ENCODE measurements at places on chromosomes 7 and 10.

- DNase-seq = no peak
These were observed 30.7 kb downstream of the MBL2 start for GRCh38 chr10:52741851-52742250.

DNA sequence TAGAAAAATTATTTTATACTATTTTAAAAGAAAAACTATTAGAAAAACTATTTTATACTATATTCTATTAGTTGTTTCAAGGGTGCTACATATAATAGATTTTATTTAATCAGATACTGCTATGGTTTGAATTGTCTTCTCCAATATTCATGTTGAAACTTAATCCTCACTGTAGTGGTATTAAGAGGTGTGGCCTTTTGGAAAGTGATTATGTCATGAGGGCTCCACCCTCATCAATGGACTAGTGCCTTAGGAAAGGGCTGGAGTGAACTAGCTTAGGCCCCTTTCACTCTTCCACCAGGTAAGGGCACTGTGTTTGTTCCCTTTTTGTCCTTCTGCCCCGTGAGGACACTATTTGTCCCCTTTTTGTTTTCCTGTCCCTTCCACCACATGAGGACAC lies 111.6 kb downstream of the ATE1 start:
- DNase-seq = no peak

- DNase-seq = peak; percentile 39
These were observed 12.6 kb downstream of the KLLN start for GRCh38 chr10:87850742-87851205.

GRCh38 chr10:79025199-79025832 lies 43.5 kb upstream of the ZMIZ1 start:
- DNase-seq = no peak

GRCh38 chr10:48782386-48782785 lies 97.7 kb downstream of the WDFY4 start:
- DNase-seq = no peak

- DNase-seq = no peak
These were observed 254.3 kb upstream of the NPVF start for GRCh38 chr7:25482631-25483030.

GRCh38 chr10:16360001-16360400 lies 76.8 kb upstream of the PTER start:
- no peak for DNase-seq

DNA sequence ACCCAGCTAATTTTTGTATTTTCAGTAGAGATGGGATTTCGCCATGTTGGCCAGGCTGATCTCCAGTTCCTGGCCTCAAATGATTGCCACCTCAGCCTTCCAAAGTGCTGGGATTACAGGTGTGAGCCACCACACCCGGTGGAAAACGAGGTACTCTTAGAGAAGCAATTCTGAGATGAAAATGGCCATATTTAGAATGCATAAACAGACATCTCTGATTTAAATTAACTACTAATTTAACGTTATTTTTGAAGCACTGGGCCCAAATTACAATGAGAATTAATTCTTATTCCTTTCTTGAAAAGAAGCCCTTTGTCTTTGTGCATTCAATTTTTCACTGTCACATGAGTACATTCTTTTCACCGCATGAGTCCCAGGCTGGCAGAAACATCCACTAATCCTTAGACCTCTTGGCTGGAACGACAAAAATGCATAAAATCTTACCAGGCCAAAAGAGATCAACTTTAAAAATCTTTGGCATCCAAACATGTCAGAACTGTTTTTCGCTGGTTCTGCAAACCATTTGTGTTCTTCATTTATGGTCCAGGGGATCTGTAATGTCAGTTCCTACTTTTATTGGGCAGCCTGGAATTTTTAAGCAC lies 60.1 kb upstream of the CAPZA2 start:
- no peak for DNase-seq

DNA sequence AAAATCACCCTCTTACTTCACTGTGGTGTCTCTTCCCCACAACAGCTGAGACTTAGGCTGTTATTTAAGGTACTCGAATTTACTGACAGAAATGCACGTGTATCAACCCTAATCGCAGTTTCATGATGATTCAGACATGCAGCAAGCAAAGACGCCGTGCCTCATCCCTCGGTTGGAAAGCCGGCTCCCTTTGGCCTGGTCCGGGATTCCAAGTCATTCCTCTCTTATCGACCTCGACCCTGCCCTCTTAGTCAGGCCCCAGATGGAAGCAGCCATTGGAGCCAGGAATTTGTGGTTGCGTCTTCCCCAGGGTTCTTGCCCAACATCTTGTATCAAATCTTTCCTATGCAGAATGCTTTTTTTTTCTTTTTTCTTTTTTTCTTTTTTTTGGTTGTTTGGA lies 229.5 kb downstream of the GATA3 start:
- DNase-seq = no peak

DNA sequence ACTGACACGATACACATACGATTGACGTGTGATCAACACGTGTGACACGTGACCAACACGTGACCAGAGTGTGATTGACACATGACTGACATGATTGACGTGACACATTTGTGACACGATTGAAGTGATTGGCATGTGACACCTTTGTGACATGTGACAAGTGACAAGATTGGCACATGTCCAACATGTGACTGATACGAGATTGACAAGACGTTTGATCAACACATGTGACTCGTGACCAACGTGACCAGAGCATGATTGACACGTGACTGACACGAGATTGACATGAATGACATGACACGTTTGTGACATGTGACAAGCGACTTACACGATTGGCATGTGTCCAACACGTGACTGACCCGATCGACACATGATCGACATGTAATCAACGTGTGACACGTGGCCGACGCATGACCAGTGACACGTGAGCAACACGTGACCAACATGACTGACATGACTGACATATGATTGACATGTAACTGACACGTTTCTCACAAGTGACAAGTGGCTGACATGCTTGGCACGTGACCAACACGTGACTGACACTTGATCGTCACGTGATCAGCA lies 22.0 kb downstream of the CRPPA start:
- DNase-seq = no peak

- no peak for DNase-seq
These were observed 145.4 kb downstream of the BUB3 start for GRCh38 chr10:123299598-123299997.

- no peak for DNase-seq
These were observed 52.7 kb downstream of the FIGNL1 start for GRCh38 chr7:50397320-50397970.

- peak; percentile 33 for DNase-seq
These were observed 135.8 kb downstream of the CNNM2 start for GRCh38 chr10:103053659-103054581.

DNA sequence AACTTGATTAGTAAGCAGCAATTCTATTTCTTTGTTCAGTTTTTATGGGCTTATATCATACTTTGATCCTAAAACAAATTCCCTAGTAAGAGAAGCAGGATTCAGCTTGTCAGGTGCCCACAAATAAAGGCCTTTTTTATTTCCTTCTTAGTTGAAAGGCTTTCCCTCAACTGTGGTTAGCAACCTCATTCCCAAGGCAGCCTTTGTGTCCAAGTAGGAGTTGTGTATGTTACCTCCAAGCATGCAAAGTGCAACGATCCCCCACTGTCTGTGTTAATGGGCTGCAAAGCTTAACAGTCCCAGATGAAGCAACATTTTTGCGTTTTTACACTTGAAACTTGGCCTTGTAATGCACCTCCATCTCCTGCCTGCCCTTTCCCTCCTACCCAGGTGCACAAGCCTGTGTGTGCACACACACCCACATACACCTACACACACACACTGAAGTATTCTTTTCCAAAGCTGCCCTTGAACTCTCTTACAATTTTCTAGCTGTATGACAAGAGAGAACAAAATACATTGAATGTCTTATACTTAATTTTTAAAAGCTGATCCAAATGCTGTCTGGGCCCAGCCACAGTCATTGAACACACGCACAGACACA lies 278.2 kb downstream of the SNX13 start:
- no peak for DNase-seq

- DNase-seq = no peak
These were observed 6.8 kb upstream of the RASSF4 start for GRCh38 chr10:44952779-44953231.

- no peak for DNase-seq
These were observed 223.8 kb downstream of the ZMYND11 start for GRCh38 chr10:359093-359492.

DNA sequence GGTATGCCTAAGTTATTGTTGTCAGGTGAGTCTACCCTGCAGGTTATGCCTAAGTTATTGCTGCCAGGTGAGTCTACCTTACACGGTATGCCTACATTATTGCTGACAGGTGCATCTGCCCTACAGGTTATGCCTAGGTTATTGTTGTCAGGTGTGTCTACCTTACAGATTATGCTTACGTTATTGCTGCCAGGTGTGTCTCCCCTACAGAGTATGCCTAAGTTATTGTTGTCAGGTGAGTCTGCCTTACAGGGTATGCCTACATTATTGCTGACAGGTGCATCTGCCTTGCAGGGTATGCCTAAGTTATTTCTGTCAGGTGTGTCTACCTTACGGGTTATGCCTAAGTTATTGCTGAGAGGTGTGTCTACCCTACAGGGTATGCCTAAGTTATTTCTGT lies 64.2 kb downstream of the AKR1C4 start:
- DNase-seq = no peak

GRCh38 chr7:140562926-140563481 lies 77.6 kb downstream of the DENND2A start:
- no peak for DNase-seq

GRCh38 chr7:130365511-130366441 lies 14.5 kb upstream of the CPA1 start:
- DNase-seq = peak; percentile 22

DNA sequence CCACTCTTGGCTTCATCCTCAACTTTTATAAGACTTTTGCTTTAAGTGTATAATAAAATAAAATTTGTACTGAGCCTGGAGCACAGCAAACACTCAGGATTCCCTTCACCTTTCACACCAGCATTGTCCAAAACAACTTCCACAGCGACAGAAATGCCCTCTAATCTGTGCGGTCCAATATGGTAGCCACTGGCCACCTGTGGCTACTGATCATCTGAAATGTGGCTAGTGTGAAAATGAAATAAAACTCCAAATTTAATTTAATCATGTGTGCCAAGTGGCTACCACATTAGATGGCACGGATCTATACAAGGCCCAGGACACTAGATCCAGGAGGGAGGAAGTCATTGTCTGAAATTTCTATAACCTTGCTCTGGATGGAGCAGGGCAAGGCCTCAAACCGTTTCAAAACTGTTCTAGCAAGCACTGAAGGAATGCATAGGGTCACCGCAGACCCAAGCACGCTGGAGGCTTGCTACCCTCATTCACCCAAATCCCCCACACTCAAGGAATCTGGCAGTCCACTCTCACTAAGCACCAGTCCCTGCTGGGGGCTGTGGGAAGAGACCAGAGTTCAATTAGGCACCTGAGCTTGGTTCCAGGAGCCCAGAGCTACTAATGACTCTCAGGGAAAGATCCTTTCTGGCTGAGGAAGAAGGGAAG lies 6.3 kb upstream of the MYO1G start:
- no peak for DNase-seq
